H4 (cell line): ENCODE measurements at places on chromosomes 5 and 9. TPM values are rescaled to one million over a fixed set of nuclear protein-coding genes. Genes with fewer than 3 reads are reported as not detected.

ADAMTS2 gene
- 0.21 and 1.2 TPM in 2 replicates for total RNA-seq

STOM gene
- 38.2 and 47.0 TPM in 2 replicates for total RNA-seq

IL3 gene
- not detected in 2 replicates for total RNA-seq

CXCL14 gene
- total RNA-seq: 1.4 and 1.7 TPM in 2 replicates

SOX30 gene
- total RNA-seq: not detected in 2 replicates

GRCh38 chr9:89888677-89889076 lies 283.9 kb downstream of the GADD45G start:
- no peak for DNase-seq

DNA sequence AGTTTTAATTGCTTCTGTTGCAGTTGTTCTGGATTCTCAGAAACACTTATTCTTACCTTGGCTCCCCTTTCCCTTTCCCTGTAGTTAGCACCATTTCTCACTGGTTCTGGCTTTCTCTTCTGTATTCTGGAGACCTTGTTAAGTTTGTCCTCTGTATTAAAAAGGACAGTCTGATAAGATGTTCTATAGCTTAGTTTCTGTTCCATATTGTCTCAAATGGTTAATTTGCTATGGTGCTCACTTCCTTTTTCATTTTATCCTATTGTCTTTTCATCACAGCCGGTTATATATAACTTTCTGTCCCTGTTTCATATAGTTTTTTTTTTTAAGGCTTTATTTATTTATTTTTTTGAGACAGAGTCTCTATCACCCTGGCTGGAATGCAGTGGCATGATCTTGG lies 41.4 kb upstream of the KIAA1958 start:
- DNase-seq: no peak

DNA sequence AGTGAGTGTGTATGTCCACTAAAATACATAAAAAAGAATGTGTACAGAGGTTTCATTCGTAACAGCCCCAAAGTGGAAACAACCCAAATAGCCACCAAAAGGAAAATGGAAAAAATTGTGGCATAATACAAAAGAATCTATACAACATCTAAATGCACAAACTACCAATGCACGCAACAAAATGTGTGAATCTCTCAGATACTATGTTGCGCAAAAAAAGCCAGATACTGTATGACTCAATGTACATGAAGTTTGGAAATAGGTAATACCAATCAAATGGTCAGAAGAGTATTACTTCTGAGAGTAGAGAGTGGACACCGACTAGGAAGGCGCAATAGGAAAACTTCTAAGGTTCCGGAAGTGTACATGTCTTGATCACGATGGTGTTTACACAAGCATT lies 2.4 kb downstream of the XPA start:
- no peak for DNase-seq

DNA sequence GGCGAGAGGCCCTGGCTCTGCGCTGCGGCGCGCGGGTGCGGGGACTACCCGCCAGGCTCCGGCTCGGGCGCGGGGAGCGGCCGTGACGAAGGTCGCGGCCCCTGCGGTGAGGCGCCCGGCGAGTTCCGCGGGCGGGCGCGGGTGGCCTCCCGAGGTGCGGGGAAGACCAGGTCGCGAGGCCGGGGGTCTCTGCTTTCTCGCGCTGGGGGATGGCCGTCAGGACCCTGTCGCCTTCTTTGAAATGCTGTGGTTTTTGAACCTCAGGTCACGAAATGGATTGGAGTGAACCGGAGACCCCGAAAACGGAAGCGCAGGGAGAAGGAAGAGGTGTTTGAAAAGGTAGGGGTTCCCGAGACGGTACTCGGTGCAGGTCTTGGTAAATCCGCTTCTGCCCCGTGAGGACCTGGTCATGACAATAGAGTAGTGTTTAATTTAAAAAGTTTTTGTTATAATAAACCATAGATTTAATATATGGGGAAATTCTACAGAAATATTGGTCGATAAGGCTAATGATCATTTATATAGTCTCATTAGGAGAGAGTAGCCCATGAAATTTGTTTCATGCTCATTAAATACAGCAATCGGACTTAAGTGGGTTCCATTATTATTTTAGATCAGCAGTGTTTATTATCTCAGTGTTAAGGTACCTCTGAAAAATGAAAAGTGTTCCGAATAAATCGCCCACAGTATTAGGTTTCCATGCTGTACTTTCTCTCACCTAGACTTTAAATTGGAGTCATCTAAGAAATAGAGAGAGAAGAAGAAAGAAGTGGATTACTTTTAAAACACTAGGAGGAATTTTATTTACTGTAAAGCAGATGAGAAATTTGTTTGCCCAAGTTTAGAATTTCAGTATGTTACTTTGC lies 279.0 kb downstream of the AOPEP start:
- no peak for DNase-seq

DNA sequence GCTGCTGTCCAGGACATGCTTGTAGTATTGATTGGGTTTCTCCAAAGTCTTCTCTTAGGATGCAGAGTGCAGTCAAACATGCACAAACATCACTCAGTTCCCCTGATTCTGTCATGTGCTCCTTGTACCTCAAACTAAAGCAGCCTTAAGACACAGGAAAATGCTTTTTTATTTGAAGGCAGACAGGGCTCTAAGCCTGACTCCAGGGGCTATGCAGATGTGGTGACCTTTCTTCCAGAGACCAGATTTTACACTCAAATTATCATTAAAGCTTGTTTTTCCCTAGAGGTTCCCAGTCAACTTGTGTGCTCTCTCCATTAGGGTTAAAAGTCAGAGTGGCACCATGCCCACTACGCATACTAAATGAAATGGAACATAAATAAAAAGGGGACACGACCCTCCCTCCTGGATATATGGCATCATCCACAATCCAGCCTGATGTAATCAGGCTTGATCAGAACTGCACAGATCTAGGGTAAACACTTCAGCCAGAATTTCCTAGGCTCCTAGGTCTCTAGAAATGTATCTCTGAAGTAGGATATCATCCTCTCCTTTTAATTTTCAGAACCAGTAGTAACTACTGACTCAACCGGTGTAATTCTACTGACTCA lies 771.1 kb downstream of the NR2F1-AS1 start:
- DNase-seq: no peak

DNA sequence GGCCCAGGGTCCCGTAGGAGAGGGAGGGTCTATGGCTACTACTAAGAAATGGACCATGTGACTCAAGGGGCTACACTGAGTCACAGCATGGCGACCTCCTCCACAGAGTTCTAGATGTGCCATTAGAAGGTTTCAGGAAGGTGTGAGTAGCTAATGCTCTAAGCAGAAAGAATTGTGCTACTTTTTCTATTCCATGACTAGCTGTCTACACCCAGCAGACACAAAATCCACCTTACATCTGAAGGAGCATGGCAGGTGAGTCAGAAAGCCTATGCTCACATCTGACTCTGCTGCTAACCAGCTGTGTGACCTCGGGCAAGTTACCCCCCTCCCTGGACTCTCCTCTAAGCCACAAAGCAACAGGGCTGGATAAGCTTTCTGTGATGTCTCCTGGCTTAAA lies 14.4 kb upstream of the MEIKIN start:
- no peak for DNase-seq

DNA sequence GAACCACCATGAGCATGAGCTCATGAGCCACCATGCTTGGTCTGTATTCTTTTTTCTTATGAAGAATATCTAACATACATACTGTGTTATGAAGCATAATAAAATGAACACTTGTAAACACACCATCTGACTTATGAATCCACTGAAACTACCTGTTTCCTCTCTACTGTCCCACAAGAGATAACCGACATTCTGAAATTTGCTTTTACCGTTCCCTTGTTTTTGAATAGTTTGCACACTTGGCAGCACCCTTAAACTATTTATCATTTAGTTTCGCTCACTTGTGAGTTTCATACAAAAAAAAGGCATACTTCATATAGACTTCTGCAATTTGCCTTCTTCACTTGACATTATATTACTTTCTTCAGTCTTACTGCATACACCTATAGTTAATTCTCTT lies 8.9 kb downstream of the LARS1 start:
- DNase-seq: no peak

DNA sequence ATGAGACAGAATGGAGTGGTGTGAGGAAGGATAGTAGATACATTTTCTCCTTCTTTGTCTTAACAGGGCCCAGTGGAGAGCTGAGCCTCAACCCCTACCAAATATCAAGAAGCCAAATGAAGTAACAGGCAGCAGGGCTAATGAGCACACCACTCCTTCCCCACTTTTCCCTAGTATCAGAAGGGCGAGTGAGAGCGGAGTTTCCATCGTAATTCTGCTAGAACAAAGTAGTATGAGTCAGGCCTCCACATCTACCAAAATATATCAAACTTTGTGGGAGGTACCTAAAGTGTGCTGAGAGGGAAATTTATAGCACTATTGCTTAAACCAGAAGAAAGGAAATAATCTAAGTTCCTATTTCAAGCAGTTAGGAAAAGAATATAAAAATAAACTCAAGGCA lies 769.0 kb upstream of the RGMB start:
- DNase-seq: no peak

DNA sequence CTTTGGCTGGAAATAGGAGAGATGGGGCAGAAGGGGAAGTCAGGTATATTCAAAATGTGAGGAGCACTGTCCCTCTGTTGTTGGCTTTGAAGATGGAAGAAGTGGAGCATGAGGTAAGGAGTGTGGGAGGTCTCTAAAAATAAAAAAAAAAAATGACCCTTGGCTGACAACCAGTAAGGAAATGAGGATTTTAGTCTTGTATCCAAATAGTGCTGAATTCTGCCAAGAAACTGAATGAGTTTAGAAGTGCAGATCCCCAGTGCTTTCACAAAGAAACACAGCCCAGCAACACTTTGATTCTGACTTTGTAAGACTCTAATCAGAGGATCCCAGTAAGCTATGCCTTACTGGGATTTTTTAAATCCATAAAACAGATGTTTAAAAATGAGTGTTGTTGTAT lies 367.9 kb downstream of the CYLC2 start:
- no peak for DNase-seq

DNA sequence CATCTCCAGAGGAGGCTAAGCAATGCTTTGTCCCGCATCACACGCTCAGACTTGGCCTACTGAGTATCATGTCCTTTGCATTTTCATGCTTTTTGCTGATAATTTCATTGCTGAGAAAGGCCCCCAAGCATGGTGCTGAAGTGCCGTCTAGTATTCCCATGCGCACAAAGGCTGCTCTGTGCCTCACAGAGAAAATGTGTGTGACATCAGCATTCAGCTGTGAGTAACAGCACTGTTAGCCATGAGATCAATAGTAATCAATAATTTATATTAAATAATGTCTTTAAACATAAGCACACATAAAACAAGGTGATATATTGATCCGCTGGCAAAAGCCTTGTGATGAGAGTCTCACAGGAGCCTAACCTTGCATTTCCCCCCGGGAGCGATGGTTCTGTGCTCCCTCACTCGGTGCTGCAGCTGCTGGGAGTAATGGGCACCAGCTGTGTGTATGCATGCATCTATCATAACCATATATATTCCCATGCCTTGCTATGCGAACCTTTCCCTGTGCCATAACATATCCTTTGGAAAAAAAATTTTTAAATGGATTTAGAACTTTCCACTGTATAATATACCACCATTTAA lies 50.4 kb upstream of the RNF130 start:
- DNase-seq: no peak

GRCh38 chr9:2907411-2907810 lies 63.5 kb upstream of the PUM3 start:
- no peak for DNase-seq

DNA sequence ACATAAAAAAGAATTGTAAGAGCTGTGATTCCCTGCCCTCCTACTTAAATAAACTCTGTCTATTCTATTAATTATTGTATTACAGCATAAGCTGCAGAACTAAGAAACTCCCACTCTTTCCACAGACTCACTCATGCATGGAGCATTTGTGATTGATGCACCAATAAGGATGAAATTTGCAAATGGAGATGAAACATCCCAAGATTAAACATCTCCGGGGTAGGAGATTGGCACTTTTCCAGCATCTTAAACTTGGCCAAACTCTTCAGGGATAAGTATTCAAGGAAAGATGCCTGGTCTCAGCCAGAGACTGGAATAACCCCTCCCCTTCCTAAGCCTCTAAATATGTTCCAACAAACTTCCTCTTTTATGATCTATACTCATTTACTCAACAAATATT lies 472.0 kb downstream of the ACTL7B start:
- no peak for DNase-seq

DNA sequence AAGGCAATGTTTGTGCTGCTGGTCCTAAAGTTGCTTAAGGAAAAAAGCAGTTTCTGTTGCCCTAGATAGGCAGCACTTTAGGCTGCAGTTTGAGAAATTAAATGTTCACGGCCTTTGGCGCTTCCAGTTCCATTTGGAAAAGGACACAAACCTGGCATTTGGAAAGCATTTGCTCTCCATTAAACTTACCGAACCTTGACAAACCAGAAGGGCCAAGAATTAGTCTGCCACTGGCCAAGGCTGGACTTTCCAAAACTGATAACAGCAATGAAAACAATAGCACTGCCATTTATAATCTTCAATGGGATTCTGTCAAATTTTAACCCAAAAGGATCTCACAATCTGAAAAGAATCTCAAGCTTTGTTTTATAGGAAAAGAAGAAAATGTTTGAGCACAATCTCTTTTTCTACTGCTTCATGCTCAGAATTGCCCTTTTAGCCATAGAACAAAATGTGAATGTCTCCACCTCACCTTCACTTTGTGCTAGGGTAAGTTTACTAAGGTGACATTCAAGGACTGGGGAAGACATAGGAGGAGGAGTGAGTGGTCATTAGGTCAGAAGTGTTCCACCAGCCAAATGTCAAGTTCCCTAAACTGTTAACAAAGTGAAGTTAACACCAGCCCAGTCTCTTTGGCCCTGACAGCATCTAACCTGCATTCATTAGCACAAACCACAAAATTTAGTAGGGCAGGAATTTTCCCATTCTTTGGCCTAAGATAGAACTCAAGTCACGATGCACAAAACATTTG lies 583.4 kb upstream of the DMAC1 start:
- no peak for DNase-seq

GRCh38 chr5:32545102-32545800 lies 40.1 kb upstream of the SUB1 start:
- peak; percentile 54 for DNase-seq

- no peak for DNase-seq
Observed at GRCh38 chr9:91942201-91942600, 7.8 kb downstream of the ROR2 start.

DNA sequence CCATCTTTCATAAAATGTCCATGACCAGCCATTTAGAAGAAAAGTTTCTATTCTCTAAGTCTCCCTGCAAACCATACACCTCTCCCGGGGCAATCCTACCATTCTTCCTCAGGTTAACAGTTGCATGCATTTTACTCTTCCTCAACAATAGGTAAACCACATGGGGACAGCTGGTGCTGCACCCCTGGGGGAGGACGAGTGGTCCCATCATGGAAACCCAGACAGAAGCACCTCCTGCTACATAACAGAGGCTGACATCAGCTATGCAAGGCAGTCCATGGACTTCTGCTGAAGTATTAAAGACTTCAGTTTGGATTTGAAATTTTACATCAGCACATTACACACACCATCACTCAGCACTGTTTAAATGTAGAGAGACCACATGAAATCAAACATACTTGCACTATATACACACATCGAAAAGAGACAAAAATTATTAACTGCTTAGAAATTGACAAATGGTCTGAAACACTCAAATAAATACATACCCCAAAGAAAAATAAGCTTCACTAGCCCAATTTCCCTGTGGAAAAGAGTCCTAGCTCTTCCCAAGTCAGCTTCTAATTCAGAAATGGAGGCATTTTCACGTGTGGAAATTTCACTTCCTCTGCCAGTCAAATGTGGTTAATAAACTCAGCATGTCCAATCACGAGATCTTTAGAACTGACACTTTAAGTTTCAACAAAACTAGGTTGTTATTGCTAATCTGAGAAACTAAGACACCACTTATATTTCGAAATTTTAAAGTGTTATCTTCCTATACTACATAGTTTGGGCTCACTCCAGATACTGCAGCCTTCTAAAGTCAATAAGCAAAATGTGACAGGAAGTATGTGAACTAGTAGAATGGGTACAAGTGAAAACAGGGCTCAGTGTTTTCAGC lies 173.4 kb downstream of the ROR2 start:
- no peak for DNase-seq
